ENCODE measurements at places on chromosomes 5 and 9.

- DNase-seq = peak; percentile 31
Observed at GRCh38 chr9:9790216-9790872, 822.5 kb downstream of the PTPRD start.

- no peak for DNase-seq
Observed at GRCh38 chr5:179959641-179960040, 51.9 kb upstream of the TBC1D9B start.

- no peak for DNase-seq
Observed at GRCh38 chr9:36443581-36443980, 43.5 kb upstream of the RNF38 start.

GRCh38 chr5:38330207-38330606 is 71.8 kb downstream of the EGFLAM start:
- DNase-seq = no peak

DNA sequence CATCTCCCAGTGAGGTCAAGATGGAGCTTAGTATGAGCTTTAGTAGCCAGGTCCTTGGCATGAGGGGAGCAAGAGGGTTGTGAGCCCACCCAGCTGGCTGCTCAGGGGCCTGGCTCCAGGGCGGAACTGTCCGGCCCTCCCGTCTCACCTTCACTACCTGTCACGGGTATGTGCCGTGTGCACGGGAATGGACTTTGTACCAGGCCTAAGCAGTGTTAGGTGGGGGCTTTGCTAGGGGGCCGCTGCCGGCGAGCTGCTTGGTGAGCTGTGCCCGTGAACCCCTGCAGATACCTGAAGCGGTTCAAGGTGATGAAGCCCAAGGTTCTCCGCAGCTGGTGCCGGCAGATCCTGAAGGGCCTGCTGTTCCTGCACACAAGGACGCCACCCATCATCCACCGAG is 46.7 kb downstream of the WNK2 start:
- DNase-seq = no peak

DNA sequence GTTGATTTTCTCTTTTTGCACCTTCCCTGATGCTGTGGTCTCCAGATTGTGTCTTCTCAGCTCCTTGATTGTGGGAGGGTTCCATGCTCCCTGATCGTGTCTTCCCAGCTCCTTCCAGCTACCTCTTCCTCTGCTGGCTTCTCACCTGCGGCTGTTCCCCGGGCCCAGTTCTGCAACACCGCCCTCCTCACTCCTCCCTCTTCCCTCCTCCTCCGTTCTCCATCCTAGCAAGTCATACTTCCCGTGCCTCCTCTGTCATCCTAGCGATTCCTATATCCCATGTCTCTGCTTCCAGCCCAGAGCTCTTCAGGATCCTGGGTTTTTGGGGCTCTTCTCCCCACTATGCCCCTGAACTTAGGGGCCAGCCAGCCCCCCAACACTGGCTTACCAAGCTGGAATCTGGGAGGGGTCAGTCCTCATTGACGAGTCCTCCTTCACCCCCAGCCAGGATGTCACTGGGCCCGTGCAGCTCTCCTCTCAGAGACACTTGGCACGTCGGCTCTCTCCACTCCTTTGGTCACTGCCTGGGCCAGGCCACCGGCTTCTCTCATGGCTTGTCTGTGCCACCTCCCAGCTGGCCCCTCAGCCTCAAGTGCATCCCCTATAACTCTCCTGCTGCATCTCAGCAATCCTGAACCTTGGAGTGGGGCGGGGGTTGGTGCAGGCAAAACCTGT is 255.4 kb upstream of the MVB12B start:
- no peak for DNase-seq
